ENCODE measurements at places on chromosomes 13 and 19. TPM values are rescaled to one million over a fixed set of nuclear protein-coding genes. Genes with fewer than 3 reads are reported as not detected.
A peak's percentile ranks its signal among the peaks of the same experiment; 100 is the strongest.

GRCh38 chr13:48231080-48231479 is 1.9 kb upstream of the ITM2B start:
- no peak for DNase-seq

MBD3L2 gene
- total RNA-seq, result not detected

DNA sequence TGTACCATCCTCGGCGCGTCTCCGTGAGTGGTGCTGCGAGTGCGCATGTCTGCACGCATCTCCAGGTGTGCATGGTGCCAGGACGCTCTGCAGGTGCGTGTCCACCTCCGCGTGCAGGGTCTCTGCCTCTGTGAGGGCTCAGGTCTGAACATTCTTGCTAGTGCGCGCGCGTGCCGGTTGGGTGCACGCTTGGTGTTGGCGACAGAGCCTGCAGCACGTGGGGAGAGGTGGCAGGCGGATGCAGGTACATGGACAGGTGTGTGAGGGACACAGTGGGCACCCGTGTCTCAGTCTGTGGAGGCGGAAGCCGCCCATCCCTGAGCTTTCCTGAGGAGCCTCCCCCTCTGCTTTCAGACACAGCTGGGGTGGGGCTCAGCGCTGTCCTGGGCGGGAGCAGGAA is 4.9 kb upstream of the OR10H2 start:
- DNase-seq, result no peak

- no peak for DNase-seq
Measured at GRCh38 chr13:91664039-91664438, 265.6 kb downstream of the GPC5 start.

UBE2L5 gene
- total RNA-seq, result not detected

GRCh38 chr19:3360421-3361383 is 5.7 kb upstream of the NFIC start:
- peak; percentile 59 for DNase-seq

DNA sequence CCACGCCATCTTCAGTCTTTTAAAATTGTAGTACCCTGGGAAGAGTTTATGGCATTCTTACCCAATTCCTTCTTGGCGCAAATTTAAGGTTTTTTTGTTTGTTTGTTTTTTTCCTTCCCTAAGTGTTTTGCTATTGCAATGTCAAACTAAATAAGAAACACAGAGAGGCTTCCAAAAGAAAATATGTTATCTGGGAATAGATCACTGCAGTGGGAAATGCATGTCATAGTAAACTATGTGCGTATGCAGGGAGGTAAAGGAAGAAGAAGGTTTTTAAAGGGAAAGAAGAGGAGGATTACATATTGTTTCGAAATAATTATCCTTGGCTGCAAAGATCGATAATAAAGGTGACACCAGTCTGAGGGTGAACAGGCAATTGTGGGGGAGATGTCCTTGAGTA is 13.2 kb downstream of the CLEC11A start:
- no peak for DNase-seq

DNA sequence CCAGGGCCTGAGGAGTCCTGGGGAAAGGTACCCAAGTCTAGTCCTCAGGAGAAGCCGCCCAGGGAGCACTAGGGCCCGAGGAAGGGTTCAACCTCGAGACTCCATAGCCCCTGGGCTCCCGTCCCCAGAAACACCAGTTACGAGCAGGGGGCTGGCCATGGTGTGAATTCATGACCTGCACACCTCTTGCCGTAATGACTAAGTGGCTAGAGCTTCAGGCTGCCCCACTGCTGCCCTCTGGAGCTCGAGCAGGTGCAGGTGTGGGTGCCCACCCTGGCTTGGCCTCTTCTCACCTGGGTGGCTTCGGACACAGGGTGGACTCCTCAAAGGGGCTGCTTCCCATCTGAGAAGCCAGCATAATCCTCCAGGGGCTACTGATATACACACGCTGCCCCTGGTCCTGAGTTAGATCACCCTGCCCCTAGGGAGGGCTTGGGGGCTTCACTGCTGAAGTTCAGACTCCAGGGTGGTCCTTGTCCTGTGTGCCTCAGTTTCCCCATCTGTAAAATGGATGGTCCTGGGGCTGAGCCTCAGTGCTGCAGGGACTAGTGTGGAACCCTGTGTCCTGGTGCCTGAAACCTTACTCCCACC is 13.6 kb downstream of the SPC24 start:
- DNase-seq, result no peak

DNA sequence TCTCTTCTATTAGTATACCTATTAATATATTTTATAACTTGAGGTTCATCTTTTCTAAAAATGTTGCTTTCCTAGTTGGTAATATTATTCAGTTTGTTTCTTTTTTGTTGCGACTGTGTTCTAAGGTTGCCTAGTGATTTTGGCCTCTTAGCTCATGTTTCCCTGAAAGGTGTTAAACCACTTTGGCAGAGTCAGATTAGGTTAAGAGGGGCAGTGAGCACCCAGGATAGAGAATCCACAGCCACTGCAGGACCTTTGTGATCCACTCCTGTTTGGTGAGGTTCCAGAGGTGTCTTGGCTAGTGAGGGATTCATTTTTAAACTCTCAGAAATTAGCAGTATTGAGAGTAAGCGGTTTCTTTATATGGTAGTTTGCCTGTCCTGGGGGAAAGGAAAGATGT is 14.9 kb upstream of the GPR18 start:
- no peak for DNase-seq

- peak; percentile 75 for DNase-seq
Measured at GRCh38 chr19:40596608-40597328, 4.4 kb upstream of the LTBP4 start.
